ENCODE measurements at places on chromosomes 4 and X.

DNA sequence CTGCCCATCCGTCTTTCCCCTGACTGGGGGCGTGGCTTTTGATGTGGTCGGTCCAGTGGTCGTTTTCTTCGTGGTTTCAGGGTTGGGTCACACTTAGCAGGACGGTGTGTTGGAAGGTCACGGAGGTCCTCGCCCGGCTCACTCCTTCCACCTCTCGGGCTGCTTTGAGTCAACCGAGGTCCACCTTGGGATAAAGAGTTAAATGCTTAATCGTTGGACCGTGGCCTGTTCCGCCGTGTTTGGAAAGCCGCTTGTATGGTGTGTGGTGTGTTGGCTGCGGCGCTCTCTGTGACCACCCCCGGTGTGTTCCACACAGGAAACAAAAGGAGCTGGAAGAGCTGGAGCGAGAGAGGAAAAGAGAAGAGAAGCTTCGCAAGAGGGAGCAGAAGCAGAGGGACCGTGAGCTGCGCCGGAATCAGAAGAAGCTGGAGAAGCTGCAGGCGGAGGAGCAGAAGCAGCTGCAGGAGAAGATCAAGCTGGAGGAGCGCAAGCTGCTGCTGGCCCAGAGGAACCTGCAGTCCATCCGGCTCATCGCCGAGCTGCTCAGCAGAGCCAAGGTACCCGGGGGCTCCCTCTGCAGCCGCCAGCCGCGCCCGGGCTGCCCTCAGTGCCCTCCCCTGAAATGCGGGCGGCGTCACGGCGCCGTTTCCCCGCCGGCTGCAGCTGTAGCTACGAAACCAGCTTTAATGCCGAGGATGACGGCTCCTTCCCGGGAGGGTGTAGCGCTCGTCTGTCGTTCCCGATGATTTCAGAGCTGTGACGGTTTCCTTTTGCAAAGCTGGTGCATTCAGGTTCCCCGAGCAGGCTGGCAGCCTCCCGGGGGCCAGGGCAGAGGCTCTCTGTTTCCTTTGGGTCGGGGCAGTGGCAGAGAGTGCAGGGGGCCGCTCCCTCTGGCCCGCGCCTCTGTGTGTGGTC lies 7.7 kb downstream of the AKAP17A start:
- DNase-seq, result no peak

DNA sequence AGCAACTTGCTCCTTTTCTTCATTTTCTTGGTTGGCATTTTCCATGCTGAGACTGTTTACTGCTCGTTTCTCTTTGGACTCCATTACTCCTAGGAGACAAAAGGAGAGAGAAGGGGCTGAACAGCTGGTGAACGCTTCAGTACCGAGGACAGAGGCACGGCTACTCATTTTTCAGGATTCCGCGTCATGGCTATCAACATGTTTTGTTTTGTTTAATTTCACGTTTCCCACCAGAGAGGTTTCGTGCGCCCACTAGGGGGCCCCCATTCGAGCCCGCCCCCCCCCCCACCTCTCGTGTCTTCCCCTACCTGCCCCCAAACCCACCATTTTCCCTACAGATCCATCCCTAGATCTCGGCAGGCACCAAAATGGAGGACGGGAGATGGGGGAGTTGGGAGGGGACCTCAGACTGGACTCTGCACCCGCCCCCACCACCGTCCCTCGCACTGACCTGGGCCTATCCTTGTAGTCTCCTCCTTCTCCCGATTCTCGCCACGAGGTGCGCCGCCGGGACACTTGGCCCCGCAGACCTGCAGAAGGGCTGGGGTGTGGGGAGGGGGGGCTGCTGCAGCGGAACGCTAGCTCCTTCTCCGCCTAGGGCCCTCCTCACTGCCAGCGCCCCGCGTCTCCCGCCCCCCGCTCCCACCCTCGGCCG lies 653 bp downstream of the BEX1 start:
- no peak for DNase-seq

DNA sequence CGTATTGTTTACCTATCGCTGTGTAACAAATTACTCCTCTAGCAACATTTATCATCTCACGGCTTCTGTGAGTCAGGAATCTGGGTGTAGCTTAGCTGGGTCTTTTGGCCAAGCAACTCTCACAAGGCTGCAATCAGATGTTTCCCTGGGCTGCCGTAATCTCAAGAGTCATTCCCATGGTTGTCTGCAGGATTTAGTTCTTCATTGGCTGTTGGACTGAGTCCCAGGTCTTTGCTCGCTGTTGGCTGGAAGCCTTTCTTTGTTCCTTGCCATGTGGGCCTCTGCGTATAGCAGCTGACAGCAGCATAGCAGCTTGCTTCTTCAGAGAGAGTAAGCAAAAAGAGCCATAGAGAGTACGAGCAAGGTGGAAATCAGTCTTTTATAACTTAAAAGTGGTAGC lies 16.8 kb downstream of the POLR2B start:
- DNase-seq, result no peak

GRCh38 chrX:73768886-73769285 lies 205.9 kb downstream of the CHIC1 start:
- no peak for DNase-seq

DNA sequence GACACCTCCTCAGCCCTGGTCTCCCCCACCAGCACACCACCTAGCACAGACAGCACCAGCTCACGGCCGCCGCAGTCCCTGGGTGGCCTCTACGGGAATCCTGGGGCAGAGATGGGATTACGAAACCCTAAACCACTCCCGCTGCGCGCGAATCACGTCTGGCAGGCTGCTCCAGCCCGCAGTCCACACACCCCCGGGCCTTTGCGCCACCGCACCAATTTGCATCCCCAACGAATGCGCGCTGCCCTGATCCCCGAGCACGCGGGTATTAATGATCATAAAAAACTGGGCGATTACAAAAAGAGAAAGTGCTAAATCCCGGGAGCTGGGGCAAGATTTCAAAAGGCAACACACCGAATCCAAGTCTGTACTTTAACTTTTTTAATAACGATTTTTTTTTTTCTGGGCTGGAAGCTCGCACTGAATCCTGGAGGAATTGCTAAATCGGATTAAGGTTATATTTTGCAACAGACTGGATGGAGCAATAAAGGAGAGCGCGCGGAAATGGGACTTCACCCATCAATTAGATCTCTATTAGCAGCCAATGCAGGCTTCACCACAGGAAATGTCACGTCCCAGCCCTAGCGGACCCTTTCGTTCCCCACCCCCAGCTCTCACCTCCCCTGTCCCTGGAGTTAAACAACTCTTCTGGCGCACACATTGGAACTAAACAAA lies 69.8 kb upstream of the TMEM33 start:
- no peak for DNase-seq

DNA sequence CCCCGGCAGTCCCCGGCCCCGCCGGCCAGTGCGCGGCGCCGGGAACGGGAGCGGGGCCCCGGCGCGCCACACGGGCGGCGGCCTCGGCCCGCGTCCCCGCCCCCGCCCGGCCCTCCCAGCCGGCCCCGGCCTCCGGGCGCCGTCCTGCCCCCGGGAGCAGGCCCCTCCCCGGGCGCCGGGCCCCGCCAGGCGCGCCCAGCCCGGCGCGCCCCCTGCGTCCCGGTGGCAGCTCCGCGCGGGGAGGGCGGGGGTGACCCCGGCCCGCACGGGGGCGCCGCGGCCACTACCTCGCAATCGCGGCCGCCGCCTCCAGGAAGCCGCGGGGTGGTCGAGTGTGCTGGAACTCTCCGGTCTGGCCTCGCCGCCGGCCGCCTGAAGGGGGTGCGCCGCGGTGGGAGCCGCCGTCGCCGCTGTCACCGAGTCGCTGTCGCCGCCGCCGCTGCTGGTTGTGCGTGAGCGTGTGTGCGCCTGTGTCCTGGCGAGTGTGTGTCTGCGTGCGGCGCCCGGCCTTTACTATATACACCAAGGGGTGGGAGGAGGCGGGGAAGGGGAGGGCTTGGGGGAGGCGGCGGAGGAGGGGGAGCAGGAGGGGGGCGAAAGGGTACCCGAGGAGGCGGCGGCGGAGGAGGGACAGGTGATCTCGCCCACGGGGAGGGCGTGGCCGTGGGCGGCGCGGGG lies at the start of gene RAI2:
RAI2 (minus strand) TSS at position 488 of the 678 bp plus-strand sequence. CDS start 59,288 bp downstream, outside the sequence.
- no peak for DNase-seq

DNA sequence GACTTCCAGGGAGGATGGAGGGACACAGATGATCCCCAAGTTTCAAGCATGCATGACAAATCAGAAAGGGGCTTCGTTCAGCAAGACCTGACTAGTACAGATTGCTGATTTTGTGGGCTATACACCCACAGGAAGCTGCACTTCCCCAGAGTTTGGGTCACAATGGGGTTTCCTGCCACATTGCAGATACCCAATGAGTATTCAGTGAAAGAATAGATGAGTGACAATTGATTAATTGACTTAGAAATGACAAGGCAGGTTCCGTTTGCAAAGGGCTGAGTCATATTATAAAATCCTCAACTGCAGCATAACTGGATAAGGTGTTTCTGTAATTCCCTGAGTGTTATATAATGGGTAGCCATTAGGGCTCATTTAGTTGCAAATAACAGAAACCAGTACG lies 146.6 kb upstream of the TBL1X start:
- no peak for DNase-seq

GRCh38 chr4:7013175-7013574 lies 30.0 kb upstream of the TADA2B start:
- no peak for DNase-seq

GRCh38 chr4:172573899-172574298 lies 594.7 kb upstream of the GALNT7 start:
- DNase-seq, result no peak

- DNase-seq, result no peak
Measured at GRCh38 chrX:128464116-128464515, 411.9 kb upstream of the ACTRT1 start.

DNA sequence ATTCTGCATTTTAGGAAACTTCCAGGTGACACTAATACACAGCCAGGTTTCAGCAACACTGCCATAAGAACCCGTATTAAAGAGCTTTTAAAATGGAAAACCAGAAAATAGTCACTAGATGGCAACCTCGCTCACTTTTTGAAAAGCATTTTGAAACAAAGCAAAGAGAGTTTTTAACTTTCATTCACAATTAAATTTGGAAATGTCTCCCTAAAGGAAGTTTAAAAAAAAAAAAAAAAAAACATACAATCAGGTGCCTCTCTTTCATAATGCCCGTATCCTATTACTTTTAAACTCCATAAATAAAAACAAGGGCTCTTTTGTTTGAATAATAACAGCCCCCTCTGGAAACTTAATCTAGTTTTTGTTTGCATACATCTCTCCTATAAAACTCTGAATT lies 20.3 kb downstream of the MEPE start:
- DNase-seq, result no peak

GRCh38 chr4:182213004-182213403 lies 30.2 kb upstream of the TENM3 start:
- DNase-seq, result no peak

- DNase-seq, result no peak
Measured at GRCh38 chrX:96551322-96551872, 133.2 kb upstream of the DIAPH2 start.

- no peak for DNase-seq
Measured at GRCh38 chr4:31298737-31299136, 578.6 kb downstream of the PCDH7 start.

GRCh38 chrX:39440799-39441284 lies 639.6 kb downstream of the MID1IP1 start:
- no peak for DNase-seq

DNA sequence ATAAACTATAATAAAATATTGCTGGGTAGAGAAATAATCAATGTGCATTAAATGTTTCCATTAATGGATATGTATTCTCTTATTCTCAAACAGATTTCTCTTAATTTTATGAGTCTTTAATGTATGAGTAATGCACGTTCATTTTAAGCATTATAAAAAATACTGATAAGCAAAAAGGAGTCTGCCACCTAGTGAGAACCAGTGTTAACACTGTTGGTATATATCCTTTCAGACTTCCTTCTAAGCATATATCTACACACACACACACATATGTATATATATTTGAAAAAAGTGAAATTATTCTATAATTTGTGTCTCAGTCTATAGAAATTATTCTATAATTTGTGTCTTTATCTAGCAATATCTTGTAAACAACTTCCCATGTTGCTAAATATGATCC lies 49.9 kb upstream of the MTMR1 start:
- DNase-seq, result no peak

DNA sequence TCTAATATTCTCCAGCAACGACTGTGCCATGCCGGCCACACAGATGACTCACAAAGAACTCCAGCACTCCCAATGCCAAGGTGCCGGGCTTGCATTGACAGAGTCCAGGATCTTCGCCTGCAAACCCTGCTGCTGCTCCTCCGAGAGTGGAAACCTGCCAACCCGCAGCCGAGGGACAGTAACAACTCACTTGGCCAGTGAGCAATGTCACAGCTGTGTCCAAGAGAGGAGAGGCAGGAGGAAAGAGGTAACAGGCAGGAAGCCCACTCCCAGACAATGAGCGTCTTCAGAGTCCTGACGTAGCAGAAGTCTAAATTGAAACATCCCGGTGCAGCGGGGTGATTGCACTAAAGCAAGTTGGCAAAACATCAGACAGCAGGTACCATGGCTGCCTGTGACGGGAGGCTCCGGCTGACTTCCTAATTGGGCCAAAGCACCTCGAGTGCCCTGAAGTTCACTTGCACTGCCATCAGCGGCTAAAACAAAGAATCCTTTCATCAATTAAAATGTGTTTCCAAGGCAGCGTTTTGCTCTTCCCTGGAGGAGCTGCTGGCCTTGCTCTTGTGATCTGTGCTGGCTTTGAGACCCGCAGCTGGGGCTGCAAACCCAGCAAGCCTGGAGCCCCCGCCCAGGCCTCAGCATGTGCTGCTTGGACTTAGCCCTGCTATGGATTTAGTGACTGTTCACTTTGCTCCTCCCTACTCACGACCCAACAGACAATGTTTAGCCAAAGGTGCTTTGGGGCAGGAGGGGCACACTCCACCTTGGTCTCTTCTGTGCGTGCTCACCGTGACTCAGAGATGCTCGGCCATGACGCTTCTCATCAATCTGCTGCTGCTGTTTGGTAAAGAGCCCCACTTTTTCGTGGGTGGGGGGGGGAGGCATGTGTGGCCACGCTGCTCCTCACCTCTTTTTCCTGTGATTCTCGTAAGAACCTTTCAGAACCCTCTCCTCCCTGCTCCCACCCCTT lies 36.5 kb downstream of the DCTD start:
- DNase-seq, result no peak

DNA sequence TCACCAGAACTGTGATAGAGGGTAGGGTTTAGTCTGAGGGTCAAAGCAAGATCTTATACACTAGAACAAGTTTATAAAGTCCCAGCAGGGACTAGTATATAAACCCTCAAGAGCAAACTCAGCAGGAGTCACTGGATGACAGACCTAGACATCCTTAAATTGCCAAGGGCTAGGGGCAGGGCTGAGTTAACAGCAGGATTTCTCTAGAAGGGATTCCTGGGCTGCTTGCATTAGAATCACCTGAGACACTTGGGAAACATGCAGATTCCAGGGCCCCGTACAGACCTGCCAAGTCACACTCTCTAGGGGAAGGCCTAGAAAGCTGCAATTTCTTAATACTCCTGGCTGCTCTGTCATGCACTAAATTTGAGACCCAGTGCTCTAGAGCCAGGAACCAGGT lies 6.6 kb upstream of the GPR50 start:
- DNase-seq, result no peak

DNA sequence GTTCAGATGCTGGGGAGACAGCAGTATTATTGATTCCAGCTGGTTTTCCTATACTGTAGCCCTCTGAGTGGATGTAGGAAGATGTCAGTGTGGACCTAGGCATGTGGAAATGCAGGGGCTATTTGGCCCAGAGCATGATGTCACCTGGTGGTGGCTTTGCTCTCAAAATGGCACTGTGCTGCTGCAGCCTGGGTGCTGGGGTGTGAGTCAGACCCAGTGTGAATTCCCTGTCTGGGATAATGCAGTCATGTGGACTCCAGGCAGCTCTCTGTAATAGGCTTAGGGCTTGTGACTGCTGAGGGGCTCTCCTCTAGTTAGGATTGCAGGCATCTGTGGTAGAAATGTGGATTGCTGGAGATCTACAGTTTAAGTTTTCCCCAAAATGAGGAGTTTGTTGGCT lies 70.7 kb downstream of the DCAF8L2 start:
- DNase-seq, result no peak

- no peak for DNase-seq
Measured at GRCh38 chr4:57424232-57424897, 314.2 kb upstream of the IGFBP7 start.
